ENCODE measurements at places on chromosomes 13 and 19. TPM values are rescaled to one million over a fixed set of nuclear protein-coding genes. Genes with fewer than 3 reads are reported as not detected.

DNA sequence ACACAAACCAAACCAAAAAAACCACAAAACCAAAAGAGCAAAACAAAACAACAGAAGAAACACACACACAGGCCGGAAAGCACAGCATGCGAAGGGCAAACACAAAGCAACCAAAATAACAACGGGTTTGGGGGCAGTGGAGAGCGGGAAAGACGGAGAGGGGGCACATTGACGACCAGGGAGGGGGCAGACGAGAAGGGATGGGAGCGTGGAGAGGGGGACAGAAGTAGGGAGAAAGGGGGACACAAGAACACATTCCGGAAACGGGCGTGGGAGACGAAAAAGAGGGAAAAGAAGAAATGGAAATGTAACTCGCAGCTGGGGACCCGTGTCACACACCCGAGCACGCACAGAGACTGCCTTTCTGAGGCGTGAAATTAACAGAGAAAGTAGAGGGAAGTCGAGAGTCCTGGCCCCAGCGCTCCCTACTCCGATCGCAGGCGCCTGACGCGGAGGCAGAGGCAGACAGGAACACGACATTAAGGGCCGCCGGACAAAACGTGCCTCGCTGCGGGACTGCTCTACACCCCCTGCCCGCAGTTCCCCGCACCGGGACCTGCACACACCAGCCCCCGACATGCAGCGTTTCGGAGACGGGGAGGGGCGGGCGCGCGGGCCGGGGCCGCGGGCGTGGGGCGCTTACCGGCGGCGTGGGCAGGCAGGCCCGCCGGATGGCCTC is 652 bp downstream of the POU4F1 start:
- no peak for DNase-seq

DNA sequence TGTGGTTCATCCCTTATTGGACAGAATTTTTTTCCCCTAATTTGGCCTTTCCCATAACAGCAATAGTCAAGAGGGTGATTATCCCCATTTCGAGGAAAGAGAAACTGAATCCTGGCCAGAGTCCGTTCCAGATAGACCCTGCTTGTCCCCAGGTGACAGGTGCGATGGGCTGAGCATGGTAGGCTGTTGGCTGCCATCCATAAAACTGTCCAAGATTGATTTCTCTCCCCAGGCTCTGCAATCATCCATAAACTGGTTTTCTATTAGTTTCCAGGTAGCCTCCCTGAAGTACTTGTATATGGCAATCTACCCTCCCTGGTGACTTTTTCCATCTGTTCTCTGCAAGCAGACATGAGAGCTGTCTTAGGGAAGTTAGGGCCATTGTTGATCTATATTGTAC is 25.4 kb downstream of the SERP2 start:
- DNase-seq: no peak

- no peak for DNase-seq
Observed at GRCh38 chr13:66069570-66069969, 1160.6 kb downstream of the PCDH9 start.

GRCh38 chr13:53907891-53908290 is 879.3 kb downstream of the OLFM4 start:
- DNase-seq: peak; percentile 10

- no peak for DNase-seq
Observed at GRCh38 chr19:55242517-55242916, 14.0 kb upstream of the TMEM86B start.

GRCh38 chr13:90454002-90454636 is 893.4 kb upstream of the MIR17HG start:
- DNase-seq: no peak

DNA sequence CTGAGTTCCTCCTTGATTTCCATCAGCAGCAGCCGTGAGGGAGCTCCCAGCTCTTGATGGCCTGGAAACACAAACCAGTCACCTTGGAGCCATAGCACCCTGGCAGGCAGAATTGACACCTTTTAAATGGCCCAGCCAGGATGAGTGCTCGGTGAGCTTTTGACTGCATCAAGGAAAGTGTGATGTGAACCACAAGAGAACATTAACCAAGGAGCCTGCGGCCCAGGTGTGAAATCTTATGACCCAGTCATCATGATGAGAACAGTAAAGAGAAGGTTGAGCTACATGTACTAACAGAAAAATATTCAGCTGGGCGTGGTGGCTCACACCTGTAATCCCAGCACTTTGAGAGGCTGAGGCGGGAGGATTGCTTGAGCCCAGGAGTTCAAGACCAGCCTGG is 22.8 kb downstream of the SUGP2 start:
- DNase-seq: no peak

GRCh38 chr13:58921129-58921528 is 1242.6 kb downstream of the DIAPH3 start:
- no peak for DNase-seq

- DNase-seq: no peak
Observed at GRCh38 chr13:100088273-100088643, 635 bp upstream of the PCCA start.

GRCh38 chr19:46791944-46792343 is 3.5 kb upstream of the SLC1A5 start:
- DNase-seq: no peak

GRCh38 chr19:46324277-46324676 is 22.6 kb upstream of the PPP5C start:
- DNase-seq: no peak

GRCh38 chr13:58633226-58633625 is 1001.7 kb downstream of the PCDH17 start:
- no peak for DNase-seq

DNA sequence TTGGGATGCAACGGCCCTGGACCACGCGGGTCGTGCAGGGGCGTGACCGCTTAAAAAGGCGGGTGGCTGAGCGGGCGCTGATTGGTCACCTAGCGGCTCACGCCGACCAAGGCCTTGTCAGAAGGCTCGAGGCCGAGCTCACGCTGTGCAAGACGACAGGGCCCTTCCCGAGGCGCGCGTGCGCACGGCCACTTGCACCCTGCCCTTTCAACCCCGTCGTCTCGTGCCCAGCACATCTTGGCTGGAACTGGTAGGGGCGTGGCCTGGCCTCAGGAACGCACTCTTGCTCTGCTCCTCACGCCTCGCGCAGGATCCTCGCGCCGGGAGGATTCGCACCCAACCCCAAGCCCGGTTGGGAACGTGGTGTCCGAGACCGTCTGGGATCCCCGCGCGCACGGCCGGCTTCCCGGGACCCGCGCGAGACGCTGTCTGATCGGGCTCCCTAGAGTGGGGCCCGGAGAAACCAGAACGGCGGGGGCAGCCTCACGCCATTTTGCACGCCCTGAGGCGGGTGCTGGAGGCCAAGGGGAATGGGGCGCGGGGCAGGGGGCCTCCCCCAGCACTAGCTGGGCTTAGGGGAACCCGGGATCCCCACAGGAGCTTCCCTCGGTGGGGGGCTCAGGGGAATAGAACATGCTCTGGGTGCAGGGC is at the start of gene MEIOSIN:
Gene MEIOSIN (plus strand): TSS at position 280 of the 651 bp plus-strand sequence. CDS start 1,938 bp downstream, outside the sequence.
- DNase-seq: no peak

DNA sequence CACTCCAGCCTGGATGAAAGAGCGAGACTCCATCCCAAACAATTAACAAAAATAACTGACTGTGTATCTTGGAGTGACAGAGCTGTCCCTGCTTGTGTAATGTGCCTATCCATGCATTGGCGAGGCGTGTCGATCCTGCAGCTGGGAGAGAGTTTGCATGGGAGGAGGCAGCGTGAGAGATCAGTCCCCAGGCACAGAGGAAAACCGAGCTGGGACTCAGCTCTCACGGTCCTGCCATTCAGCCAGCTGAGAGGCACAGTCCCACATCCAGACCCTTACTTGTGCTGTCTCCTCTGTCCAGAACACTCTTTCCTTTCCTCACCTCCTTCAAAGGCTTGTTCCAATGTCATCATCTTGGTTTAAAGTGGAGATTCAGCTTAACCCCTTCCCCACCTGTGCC is 11.9 kb upstream of the SULT2B1 start:
- DNase-seq: no peak

DNA sequence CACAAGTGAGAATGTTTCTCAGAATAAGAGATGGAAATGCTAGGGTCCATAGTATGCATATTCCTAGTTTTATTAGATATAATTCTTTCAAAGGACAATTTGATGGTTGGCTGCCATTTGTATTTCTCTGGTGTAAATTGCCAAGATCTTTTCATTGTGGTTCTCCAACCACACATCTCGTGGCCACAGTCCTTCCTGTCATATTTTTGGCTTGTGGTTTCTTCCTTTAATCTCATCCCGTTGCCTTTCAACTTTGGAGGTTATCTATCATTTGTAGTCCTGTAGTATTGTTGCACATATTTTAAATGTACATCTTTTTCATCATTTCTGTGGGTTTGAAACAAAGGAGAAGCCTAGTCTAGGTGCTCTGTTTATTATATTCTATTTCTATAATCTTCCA is 61.2 kb downstream of the WASF3 start:
- no peak for DNase-seq

DNA sequence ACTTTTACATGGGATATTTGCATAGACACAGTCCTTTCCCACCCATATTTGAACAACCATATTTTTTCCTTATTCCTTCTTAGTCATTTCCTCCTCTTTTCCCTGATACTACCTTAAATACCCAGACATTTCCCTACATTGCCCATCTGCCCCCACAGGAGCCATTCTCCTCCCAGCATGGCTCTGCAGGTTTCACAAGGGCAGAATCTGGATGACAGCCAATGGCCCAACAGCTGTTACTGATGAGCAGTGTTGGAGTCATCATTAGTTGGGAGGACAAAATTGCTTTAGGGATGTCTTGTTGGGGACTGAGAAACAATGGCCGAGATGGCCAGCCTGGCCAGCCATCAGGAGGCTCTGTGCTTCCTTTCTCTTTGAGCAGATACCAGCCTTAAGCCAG is 209.5 kb downstream of the KLF5 start:
- DNase-seq: no peak

GRCh38 chr19:10644260-10645007 is 9.7 kb upstream of the ILF3 start:
- DNase-seq: peak; percentile 77

The DDX49 gene
- 77.8 TPM for total RNA-seq

The ZNF665 gene
- not detected for total RNA-seq

The KLK14 gene
- total RNA-seq: not detected

The FCHO1 gene
- 9.3 TPM for total RNA-seq

The IGFL1 gene
- total RNA-seq: not detected

The KMT5C gene
- 17.7 TPM for total RNA-seq

The PRDX2 gene
- total RNA-seq: 290 TPM

The OSCAR gene
- total RNA-seq: 1.7 TPM

Measured in G401 (cell line).